ENCODE measurements at places on chromosomes 12 and 14. TPM values are rescaled to one million over a fixed set of nuclear protein-coding genes. Genes with fewer than 3 reads are reported as not detected.

GRCh38 chr12:88011755-88012154 is 17.4 kb downstream of the C12orf50 start:
- DNase-seq = no peak
- H3K27me3 ChIP-seq = no peaks in the 10 kb centered on the region
- no peaks in the 10 kb centered on the region for H3K36me3 ChIP-seq
- no peak overlapping the region for H3K27ac ChIP-seq

DNA sequence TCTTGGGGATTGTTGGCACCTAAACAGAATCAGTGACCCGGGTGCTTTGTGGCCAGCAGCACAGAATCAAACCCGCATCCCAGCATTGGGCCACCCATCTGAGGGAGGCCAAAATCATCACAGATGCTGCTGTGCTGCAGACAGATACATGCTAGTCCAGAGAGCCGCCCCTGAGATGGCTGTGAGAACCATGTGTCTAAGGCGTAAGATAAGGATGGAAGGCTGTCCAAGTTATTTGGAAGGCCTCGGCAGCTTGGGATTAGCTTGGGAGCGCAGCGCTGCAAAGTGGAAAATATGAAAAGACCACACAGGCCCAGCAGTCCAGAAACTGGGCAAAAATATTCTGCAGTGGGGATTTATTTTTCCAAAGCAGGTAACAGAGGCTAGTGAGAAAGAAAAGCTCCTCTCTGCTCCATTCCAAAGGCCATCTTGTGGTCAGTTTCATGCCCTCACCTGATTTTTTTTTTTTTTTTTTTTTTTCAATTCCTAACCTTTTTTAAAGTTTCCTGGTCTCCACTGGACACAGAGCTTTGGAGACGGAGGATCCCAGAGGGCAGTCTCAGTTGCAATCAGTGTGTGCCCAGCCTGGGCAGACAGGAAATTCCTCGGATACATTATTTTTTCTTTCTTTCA is 178.9 kb upstream of the BCL2L14 start:
- H3K27me3 ChIP-seq = no peaks in the 10 kb centered on the region
- H3K27ac ChIP-seq = no peak overlapping the region
- peaks cover 33% of the 10 kb centered on the region for H3K36me3 ChIP-seq
- no peak overlapping the region for H3K4me3 ChIP-seq
- H3K4me1 ChIP-seq = no peaks in the 10 kb centered on the region

- H3K4me3 ChIP-seq = no peak overlapping the region
- H3K27me3 ChIP-seq = no peaks in the 10 kb centered on the region
- no peak for DNase-seq
- no peak overlapping the region for H3K27ac ChIP-seq
- H3K36me3 ChIP-seq = no peaks in the 10 kb centered on the region
- no peaks in the 10 kb centered on the region for H3K4me1 ChIP-seq
Observed at GRCh38 chr12:4771960-4772566, 51.9 kb downstream of the GALNT8 start.

DNA sequence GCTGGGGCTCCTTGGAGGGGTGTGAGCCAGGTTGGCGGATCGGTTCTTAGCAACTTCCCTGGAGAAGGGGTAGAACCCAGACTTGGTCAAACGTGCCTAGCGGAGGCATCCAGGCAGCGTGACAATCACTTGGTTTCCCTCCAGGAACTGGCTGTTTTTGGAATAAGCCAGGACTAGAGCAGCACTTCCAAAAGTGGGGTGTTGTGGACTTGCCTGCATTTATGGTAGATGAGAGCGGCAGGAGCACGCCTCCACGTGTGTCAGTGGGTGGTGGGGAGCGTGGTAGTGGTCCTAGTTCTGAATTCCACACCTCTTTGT is 2.8 kb downstream of the PRMT8 start:
- peaks cover 40% of the 10 kb centered on the region for H3K27me3 ChIP-seq
- H3K36me3 ChIP-seq = no peaks in the 10 kb centered on the region
- no peak overlapping the region for H3K27ac ChIP-seq
- no peaks in the 10 kb centered on the region for H3K4me1 ChIP-seq
- DNase-seq = no peak

DNA sequence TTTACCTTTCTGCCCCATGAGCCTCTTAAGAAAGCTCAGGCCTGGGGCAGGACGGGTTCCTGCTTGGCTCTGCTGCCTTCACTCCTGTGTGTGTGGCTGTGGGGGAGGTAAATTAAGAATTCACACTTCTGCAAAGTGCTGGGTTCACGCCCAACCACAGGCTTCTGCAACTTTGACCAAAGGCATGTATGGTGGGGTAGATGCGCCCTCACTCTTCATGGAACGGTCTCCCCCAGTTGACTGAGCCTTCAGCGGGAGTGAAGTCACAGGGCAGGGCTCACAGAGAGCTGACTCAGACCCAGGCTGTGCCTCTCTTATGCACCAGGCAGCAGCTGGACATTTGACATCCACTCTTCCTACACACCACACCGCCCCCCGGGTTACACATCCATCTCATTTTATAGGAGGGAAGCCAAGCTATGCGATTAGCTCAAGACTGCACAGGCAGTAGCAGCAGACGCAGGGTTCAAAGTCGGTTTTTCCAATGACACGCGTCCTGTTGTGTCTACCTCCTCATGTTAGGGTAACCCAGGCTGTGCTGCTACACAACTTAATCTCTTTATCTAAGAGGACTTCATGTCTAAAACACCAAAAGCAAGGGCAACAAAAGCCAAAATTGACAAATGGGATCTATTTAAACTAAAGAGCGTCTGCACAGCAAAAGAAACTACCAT is 15.4 kb upstream of the BCL11B start:
- H3K4me1 ChIP-seq = no peaks in the 10 kb centered on the region
- no peaks in the 10 kb centered on the region for H3K36me3 ChIP-seq
- DNase-seq = no peak
- no peaks in the 10 kb centered on the region for H3K27me3 ChIP-seq

DNA sequence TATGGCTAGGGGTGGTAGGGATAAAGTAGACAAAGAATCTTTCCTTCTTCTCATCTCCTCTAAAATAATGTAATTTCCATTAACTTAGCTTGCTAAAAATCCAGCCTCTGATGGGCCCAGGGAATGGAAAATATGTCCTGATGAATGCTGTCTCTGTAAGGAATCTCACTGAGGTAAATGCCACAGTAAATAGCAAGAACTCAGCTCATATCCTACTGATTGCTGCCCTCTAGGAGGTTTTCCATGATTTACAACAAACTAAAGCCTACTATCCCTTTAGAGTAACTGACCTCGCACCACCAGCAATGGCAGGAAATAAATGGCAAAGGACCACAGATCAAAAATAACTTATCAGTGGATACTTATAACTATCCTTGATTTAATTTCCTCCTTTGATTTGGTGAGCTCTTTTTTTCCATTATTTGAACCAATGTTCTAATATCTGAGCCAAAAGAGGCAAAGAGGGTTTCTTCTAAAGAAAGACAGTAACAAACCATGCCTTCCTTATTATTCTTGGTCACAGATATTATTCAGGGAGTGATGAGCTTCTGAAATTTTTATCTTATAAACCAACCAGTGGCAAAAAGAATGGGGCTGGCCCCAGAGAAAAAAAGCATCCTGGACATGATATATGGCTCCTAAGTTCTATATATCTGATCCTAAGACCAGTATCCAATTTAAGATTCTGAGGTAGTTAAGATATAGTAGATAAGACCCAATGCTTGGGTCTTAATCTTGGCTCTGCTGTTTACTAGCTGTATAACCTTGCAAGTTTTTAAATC is 43.8 kb downstream of the SENP1 start:
- no peak overlapping the region for H3K27ac ChIP-seq
- no peaks in the 10 kb centered on the region for H3K27me3 ChIP-seq
- H3K4me1 ChIP-seq = no peaks in the 10 kb centered on the region
- DNase-seq = no peak

- DNase-seq = no peak
- no peak overlapping the region for H3K4me3 ChIP-seq
- no peaks in the 10 kb centered on the region for H3K36me3 ChIP-seq
- no peaks in the 10 kb centered on the region for H3K27me3 ChIP-seq
Observed at GRCh38 chr14:67418401-67419191, 6.6 kb upstream of the PLEK2 start.

- no peaks in the 10 kb centered on the region for H3K4me1 ChIP-seq
- H3K27ac ChIP-seq = no peak overlapping the region
- H3K27me3 ChIP-seq = no peaks in the 10 kb centered on the region
- H3K36me3 ChIP-seq = no peaks in the 10 kb centered on the region
- H3K4me3 ChIP-seq = no peak overlapping the region
- no peak for DNase-seq
Observed at GRCh38 chr12:85448548-85449139, 168.6 kb downstream of the ALX1 start.

DNA sequence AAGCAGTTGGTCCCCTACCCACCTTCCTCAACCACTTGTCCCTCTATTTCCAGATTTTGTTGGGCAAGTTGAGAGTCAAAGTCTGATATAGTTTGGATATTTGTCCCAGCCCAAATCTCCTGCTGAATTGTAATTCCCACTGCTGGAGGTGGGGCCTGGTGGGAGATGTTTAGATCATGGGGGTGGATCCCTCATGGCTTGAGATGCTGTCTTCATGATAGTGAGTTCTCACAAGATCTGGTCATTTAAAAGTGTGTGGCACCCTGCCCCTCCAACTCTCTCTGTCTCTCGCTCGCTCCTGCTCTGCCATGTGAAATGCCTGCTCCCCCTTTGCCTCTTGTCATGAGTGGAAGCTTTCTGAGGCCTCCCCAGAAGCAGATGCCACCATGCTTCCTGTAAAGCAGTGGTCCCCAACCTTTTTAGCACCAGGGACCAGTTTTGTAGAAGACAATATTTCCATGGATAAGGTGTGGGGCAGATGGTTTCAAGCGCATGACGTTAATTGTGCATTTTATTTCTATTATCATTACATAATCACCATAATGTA is 37.3 kb upstream of the BCL11B start:
- no peak overlapping the region for H3K4me3 ChIP-seq
- no peaks in the 10 kb centered on the region for H3K27me3 ChIP-seq
- no peaks in the 10 kb centered on the region for H3K36me3 ChIP-seq
- no peak for DNase-seq
- H3K27ac ChIP-seq = no peak overlapping the region

- no peak overlapping the region for H3K27ac ChIP-seq
- DNase-seq = no peak
- no peak overlapping the region for H3K4me3 ChIP-seq
- no peaks in the 10 kb centered on the region for H3K36me3 ChIP-seq
- no peaks in the 10 kb centered on the region for H3K27me3 ChIP-seq
- peaks cover 4% of the 10 kb centered on the region for H3K4me1 ChIP-seq
Observed at GRCh38 chr12:3380200-3381043, 110.6 kb upstream of the PRMT8 start.

DNA sequence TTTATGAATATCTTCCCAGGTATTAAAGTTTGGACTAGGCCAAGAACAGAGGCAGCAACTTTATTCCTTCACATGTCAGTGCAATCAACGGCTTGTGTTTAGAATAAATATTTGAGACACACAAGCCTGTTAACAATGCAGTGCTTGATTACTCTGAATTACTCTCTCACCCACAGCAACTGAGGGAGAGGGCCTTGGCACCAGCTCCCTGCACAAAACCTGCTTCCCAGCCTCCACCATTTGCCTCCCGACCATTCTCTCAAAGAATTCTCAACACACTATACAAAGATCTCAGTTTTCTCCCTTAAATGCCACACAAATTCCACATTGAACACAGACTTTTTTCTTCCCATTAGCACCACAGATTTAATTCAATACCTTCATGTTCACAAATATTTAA is 77.0 kb downstream of the STON2 start:
- H3K27ac ChIP-seq = no peak overlapping the region
- no peaks in the 10 kb centered on the region for H3K4me1 ChIP-seq
- DNase-seq = no peak

GRCh38 chr12:91704446-91704845 is 441.2 kb downstream of the BTG1 start:
- H3K27me3 ChIP-seq = no peaks in the 10 kb centered on the region
- no peaks in the 10 kb centered on the region for H3K4me1 ChIP-seq
- H3K36me3 ChIP-seq = no peaks in the 10 kb centered on the region
- no peak overlapping the region for H3K4me3 ChIP-seq
- no peak overlapping the region for H3K27ac ChIP-seq

DPY19L2 gene
- 7.9 TPM for total RNA-seq

TEX22 gene
- not detected for total RNA-seq

MYF5 gene
- total RNA-seq = not detected
